ENCODE measurements at places on chromosomes 12 and 14. TPM values are rescaled to one million over a fixed set of nuclear protein-coding genes. Genes with fewer than 3 reads are reported as not detected.

The ASPG gene
- total RNA-seq: not detected

DNA sequence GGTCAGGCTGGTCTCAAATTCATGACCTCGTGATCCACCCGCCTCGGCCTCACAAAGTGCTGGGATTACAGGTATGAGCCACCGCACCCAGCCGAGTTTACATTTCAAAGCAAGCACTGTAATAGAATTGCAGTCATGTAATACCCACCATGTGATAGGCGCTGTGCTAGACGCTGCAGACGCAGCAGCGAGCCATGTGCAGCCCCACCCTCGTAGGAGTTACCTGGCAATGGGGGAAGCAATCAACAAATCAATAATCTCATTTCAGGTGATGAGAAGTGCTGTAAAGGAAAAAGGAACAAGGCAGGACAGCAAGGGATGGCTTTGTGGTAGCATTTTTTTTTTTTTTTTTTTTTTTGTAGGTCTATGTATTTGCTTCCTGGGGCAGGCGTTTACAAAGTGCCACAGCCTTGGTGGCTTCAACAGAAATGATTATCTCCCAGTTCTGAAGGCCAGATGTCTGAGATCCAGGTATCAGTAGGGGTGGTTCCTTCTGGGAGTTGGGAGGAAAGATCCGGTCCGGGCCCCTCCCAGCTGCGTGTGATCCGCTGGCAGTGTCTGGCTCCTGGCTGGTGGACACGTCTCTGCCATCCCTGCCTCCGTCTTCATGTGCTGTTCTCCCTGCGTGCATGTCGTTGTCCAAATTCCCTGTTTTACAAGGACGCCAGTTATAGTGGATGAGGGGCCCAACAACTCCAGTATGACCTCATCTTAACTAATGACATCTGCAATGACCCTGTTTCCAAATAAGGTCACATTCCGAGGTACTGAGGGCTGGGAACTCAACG lies 72.8 kb downstream of the TNFAIP2 start:
- DNase-seq: no peak

GRCh38 chr14:91399868-91400640 lies 17.6 kb downstream of the CCDC88C start:
- DNase-seq: no peak

- peak; percentile 48 for DNase-seq
Measured at GRCh38 chr14:91898372-91898771, 31.0 kb upstream of the TC2N start.

DNA sequence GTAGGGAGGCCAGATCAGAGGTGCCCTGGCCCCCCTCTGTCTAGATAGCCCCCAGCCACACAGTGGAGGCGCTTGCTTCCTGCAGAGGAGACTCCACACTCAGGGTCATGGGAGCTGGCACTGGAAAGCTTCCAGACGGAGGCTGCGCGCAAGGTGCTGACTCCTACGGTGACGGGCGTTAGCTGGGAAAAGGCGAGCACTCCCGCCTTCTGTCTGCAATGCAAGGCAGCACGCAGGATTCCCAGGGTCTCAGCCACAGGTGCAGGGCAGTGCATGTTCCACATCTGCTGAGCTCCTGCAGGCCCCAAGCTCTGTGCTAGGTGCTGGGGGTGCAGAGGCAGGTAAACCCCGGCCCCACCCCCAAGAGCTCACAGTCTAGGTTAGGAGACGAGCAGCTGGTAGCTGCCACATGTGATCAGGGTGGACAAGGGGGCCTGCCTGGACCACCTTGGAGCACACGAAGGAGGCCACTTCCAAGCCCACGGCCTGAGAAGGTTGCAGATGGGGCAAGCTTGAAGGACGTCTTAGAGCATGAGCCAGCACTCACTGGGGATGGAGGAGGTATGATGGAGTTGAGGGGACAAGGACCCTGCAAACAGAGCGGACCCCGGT lies 310.9 kb upstream of the DIO3 start:
- no peak for DNase-seq

The DDIT3 gene
- 13.5 TPM for total RNA-seq

The FGF6 gene
- not detected for total RNA-seq

- DNase-seq: no peak
Measured at GRCh38 chr12:21369141-21369980, 3.3 kb upstream of the IAPP start.

The BCL2L2 gene
- total RNA-seq: 13.3 TPM

The NYNRIN gene
- 6.2 TPM for total RNA-seq

GRCh38 chr12:79298506-79298905 lies 392.3 kb downstream of the PAWR start:
- DNase-seq: no peak

DNA sequence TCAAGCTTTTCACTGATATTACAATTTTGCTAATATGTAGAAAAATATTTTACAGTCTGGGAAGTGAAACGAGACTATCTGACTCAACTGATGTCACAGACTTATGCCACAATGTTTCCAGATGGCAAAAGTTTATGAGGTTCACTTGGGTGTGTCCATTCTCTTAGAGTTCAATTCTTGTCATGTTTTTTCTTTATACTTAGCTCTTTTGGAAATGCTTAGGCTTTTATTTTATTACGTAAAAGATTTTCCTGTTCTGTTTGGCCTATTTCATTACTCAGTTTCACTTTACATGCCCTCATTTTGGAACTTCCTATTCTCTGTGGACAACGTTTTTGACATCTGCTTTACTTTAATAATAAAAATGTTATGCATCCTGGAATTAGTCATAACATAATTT lies 2.1 kb upstream of the PDZRN4 start:
- no peak for DNase-seq

The TSHR gene
- total RNA-seq: not detected

DNA sequence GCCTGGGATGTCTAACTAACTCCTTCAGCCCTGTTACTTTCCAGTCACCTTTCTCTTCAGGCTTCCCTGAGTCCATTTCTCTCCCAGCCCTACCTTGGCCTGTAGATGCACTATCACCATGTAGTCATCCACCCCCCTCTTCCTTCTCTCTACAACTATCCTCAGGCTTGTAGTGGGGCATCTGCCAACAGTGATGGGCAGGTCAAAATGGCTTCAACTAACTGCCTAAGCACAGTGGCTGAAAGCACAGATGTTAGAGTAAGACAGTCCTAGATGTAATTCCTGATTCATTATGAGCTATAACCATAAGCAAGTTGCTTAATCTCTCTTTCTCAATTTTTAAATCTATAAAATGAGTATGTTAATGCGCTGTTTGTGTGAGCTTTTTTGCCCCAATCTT lies 133.6 kb upstream of the NAV3 start:
- DNase-seq: no peak

DNA sequence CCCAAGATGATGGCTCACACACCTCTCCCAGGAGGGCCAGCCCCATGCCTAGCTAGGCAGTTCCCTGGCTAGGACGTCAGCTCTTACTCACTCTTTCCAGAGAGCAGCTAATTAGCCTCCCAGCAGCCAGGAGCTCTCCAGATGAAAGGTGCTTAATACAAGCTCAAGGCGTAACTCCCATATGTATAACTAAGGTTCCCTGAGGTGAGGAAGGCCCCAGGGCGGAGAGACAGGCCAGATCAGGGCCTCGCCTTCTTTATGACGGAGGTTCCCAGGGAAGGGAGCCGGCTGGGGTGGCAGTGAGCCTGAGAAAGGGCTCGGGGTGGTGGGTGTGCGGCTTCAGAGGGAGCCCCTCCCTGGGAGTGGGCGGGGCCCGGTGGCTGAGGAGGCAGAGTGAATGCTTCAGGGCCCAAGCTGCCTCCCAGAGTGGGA lies 26.4 kb upstream of the ZFP36L1 start:
- DNase-seq: peak; percentile 64

The SRGAP1 gene
- total RNA-seq: 14.5 TPM

DNA sequence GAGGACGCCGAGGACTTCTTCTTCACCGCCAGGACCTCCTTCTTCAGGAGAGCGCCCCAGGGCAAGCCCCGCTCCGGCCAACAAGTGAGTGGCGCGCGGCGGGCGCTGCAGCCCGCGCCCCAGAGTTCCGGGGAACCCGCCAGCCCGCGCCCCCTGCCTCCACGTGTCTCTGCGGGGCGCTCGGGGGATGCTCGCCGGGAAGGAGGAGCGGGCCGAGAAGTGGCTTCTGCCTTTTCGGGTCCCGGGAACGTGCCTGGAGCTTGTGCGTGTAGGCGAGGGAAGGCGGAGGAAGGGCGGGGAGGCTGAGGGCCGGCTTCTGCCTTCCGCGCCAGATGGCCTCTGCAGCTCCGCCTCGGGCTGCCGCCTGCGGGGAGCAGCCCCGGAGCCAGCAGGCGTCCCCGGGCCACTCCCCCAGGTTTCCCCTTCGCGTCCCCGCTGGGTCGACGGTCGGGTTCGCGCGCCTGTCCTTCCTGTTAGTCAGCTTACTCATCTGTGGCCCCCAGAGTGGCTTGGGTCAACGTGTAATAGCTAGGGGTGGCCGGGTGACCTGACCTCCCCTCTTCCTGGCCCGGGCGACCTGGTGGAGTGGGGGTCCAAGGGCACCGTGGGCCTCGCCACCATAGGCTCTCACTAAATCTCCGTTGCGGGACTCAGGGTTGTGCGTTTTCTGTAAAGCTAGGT lies 505 bp downstream of the RASSF3 start:
- DNase-seq: no peak

DNA sequence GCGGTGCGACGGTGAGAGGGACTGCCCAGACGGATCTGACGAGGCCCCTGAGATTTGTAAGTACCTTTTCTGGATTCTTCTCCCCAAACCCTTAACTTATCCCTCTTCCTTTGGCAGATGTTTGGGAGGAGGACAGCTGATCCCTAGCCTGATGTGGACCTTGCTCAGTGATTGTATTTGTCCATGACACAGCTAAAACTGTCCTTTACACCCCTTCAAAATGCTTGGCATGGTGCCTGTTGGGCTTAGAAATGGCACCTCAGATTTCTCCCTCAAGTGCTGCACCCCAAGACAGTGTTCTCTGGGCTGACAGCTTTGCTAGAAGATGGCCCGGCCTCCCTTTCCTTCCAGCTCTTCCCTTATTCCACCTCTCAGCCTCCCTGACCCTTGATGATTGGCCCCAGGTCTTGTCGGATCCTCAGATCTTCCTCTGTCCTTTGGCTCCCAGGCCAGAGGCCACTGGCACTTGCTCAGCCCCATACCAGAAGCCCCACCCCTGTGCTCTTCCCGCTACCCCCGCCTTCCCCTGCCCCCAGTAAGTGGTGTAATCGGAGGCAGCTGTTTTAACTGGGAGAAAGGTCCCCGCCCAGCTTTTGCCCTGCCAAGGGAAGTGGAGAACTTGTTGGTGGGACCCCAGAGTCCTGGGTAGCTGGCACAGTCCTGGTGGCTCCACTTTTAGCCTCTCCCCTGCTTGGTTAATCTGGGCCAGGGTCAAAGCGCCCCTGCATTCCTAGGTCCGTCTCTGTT lies 8.7 kb downstream of the LRP1-AS start:
- no peak for DNase-seq

The LRP6 gene
- total RNA-seq: 9.3 TPM

DNA sequence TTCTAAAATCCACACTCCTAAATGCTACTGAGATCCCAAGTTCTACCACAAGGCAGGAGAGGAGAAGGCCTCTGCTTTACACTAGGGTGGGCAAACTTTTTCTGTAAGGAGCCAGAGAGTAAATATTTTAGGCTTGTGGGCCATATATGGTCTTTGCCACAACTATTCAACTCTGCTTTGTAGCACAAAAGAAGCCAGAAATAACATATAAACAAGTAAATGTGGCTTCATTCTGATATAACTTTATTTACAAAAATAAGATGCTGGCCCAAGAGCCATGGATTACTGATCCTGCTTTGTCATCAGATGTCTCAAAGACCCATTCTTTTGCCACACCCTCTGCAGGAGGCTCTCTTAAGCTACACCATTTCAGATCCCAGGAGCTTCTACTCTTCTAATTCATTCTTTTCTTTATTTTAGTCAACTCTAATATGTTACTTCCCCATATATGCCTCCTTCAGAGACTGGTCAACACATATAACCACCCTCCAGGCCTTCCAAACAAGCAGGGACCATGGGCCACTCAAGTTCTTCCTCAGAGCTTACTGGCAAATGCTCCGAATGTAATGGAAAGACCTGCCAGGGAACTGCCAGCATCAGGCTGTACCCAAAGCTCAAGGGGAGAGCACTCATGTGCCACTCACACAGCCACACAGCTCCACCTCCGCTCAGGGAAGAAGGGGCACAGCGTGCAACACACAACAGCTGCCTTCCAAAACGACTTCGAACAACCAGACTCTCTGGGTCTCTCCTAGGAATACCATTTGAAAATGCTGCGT lies 15.6 kb downstream of the APPL2 start:
- DNase-seq: no peak

The RFLNA gene
- total RNA-seq: 0.69 TPM

DNA sequence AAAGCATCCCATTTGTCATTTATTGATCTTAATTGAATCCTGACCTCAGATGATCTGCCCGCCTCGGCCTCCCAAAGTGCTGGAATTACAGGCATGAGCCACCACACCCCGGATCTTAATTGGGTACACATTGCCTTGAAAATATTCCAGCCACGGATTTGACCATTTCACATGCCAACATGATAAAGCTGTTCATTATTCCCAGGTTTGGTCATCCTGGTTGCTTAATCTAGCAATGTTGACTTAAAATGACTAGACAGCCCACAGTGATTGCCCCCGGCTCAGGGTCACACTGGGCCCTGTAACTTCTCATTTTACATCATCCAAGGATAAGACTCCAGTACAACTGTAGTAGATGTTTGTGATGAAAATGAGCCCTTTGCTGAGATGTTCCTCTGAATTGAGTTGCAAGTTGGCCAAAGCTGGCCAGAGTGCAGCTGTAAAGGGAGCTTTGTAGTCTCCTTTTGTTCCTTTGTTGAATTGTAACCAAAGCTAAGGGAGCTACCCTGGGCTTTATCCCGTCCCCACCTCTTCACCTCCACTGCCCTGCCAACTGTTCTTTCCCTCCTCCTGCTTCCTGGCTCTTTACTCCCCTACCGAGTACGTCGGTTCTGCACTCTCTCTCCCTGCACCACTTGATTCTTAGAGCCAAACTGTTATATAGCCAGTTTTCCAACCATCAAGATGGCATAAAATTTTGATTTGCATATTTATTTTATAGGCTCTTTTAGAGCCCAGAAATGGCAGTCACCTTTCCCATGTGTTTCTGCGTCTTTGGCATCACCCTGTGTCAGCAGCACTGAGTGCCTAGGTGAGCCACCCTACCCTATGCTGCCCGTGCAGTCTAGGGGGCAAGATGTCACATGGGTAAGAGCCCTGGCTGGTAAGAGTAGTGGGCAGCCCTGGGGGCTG lies 141.3 kb upstream of the HIF1A start:
- DNase-seq: no peak

- no peak for DNase-seq
Measured at GRCh38 chr14:102517392-102518062, 8.0 kb upstream of the ANKRD9 start.

DNA sequence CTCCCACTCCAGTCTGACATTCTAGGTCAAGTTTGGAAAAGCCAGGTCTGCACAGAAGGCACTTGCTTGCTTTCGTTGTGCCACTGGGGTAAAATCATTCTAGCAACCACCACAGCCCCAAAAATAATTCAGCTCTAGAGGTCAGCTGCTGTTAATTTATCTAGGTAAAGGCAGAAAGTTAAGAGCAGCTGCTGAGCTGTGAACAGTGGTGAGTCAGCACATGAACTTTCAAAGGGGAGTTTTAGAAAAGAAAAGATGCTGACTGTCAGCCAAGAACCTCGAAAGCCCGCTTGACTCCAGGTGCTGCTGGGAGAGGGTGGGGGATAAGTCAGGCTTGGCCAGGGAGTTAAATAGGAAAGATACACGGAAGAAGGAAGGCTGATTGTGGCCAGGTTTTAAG lies 12.7 kb downstream of the CCDC197 start:
- DNase-seq: peak; percentile 59

The NUAK1 gene
- total RNA-seq: 15.6 TPM

GRCh38 chr14:85315290-85315689 lies 214.7 kb upstream of the FLRT2 start:
- DNase-seq: no peak

- no peak for DNase-seq
Measured at GRCh38 chr14:102015045-102015685, 50.8 kb downstream of the DYNC1H1 start.

- no peak for DNase-seq
Measured at GRCh38 chr14:72605921-72606220, 288.0 kb downstream of the DPF3 start.
